NCI-H2107 (cell line): ENCODE measurements at places on chromosomes 5 and 9.
A peak's percentile ranks its signal among the peaks of the same experiment; 100 is the strongest.

GRCh38 chr5:161373345-161373707 is 173.2 kb downstream of the GABRB2 start:
- no peak for DNase-seq

DNA sequence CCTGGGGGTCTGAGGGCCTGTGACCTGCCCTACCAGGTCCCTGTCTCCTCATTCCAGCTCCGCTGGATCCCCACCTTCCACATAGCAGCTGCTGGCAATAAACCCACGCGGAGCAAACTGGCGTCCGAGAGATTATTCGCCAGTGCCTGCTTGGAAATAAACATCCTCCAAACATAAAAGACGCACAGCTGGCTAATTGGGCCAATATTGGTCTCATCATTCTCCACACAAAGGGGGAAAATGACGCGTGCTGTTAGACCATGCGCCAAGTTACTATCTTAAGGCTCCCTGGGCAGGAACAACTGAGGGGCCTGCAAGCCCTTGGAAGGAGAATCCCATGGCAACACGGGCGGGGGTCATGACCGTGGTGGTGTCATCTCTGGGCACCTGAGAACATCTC is 73.3 kb upstream of the SARDH start:
- no peak for DNase-seq

- no peak for DNase-seq
Measured at GRCh38 chr5:103264508-103264907, 5.9 kb downstream of the MACIR start.

DNA sequence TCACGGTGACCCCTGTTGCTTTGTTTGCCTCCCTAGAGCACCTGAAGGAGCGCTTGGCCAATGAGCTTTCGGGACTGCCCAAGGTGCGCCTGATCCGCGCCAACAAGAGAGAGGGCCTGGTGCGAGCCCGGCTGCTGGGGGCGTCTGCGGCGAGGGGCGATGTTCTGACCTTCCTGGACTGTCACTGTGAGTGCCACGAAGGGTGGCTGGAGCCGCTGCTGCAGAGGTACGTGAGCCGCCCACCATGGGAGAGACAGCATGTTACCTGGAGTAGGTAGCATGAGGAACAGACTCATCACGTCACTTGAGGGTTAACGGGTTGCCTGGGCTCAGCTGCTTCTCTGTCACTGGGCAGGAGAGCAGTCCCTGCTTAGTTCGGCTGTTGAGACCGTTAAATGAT is 19.2 kb downstream of the GALNT12 start:
- DNase-seq, result no peak

- no peak for DNase-seq
Measured at GRCh38 chr5:1545126-1545804, 21.5 kb upstream of the LPCAT1 start.

GRCh38 chr5:82365744-82366228 is 87.6 kb upstream of the RPS23 start:
- no peak for DNase-seq

- peak; percentile 53 for DNase-seq
Measured at GRCh38 chr9:129412814-129413536, 207.9 kb downstream of the C9orf50 start.
